ENCODE measurements at places on chromosomes 1 and 21.

- no peak for DNase-seq
Observed at GRCh38 chr1:11100149-11100493, 452 bp upstream of the EXOSC10 start.

- DNase-seq, result no peak
Observed at GRCh38 chr1:80214888-80215540, 1208.5 kb upstream of the ADGRL4 start.

DNA sequence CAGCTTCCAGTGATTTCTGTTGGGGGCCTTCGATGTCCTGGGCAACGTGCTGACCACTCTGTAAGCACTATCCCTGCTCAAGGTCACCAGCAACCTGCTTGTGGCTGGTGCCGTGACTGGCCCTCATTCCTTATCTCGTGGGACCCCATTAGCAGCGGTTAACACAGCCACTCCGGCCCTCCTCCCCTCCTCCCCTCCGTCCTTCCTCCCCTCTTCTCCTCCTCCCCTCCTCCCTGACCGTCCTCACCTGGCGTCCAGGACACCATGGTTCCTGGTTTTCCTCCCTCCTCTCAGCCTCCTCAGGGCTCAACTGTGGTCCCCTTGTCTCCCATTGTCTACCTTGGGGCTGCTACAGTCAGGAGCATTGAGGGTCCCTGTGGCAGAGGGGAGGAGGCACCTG is 157.7 kb downstream of the CAMTA1 start:
- no peak for DNase-seq

DNA sequence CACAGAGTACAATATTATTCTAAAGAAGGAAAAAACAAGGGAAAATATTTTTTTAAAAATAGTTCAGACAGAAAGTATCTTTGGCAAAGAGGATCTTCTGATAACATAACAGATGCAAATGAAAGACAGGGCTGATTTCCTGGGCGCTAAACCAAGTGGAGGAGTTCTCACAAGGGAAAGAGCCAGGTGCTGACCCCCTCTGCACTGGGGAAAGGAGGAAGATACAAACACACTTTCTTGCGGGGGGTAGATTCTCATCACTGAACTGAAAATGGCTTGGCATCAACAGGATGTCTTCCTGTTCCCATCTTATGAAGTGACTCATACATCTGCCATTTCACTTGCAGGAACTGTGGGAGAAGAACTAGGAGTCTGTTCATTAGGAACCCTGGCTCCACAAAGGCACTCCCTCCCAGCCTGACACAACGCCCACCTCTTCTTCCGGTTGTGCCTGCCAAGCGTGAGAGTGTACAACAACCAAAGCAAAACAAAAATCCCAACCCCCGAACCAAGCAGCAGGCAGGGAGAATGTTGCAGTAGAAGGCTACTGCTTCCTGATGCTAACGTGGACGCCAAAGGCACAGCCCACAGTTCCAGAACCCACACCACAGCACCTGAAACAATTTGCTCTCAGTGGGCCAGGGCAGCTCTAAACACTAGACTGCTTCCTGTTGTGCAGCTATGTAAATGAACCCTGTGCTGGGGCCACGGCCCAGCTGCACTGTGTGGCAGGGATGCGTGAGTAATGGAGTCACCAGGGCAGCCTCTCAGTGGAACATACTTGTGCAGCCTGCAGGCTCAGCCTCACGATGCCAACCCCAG is 51.0 kb downstream of the GADD45A start:
- peak; percentile 69 for DNase-seq

- no peak for DNase-seq
Observed at GRCh38 chr21:45006536-45007095, 66.8 kb downstream of the SLX9 start.

DNA sequence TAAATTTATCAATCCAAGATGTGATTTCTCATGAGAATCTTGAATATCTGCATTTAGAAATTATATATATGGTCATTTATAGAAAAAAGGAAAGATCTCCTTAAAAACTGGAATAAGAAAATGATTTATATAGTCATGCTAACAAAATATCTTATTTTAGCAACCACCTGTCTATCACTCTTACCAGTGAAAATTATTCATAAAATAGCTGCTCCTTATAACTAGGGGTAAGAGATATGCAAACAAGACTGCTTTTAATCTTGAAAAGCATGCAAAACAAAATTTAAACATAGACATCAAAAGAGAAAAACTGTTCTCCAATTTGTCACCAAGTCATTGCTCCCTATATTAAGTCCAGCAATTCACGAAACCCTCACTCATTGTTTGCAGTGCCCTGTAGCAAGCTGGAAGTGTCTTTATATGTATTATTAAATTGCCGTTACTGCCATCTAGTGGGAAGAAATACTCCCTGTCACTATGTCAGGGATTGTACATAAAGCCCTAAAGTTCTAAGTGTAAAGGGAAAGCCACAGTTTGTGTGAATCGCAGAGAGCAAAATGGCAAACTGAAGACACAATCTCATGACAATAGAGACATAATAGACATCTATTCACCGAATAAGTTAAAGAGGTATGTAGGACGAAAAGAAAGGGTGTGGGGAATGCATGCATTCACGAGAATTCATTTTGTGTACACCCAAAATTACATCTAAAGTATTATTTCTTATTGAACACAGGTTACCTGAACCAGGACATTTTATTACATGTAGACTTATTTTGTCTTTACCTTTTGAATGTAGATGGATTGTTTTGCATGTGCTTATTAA is 600.5 kb downstream of the USP25 start:
- peak; percentile 79 for DNase-seq

DNA sequence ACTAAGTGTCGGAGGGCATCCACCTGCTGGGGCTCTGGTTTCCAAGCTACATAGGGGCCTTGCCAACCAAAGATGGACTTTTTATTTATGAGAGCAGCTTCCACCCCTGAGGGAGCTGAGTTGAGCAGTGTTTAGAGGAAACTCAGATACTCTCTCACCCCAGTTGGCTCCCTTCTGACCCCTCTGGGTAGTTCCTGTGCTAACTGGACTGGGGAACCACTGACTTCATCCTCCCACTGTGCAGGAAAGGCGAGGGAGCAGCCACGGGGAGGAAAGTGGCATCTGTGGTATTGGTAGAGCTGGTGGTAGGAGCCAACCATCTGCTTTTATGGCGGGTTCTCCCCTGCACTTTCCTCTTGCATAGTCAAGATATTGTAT is 70.4 kb downstream of the MPZL1 start:
- DNase-seq, result no peak

GRCh38 chr1:239125027-239125426 is 261.3 kb upstream of the CHRM3 start:
- DNase-seq, result no peak

DNA sequence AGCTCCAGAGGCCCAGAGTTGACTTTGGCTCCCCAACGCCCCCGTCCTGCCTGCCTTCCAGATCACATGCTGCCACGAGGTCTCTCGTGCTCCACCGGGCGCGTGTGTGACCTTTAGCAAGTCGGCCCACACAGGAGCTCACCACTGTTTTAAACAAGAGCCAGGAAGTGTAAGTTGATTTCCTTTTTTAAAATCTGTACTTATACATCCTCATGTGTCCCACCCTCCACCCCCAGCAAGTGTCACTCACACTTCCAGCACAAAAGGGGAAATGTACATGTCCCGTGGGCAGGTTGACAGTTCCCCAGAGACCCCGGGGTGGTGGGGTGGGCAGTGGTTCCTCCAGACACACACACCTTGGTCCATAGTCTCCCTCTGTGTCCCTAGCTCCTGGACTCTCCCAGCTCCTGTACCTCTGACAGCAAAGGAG is 84.4 kb downstream of the STUM start:
- DNase-seq, result no peak
